Stimulated activated CD4-positive, alpha-beta T cell treated with anti-CD3 and anti-CD28 coated beads, Interleukin-1b, Interleukin-23, amount 100 ng/mL, for 1 hour (primary cell): ENCODE measurements at places on chromosomes 6 and 20.

DNA sequence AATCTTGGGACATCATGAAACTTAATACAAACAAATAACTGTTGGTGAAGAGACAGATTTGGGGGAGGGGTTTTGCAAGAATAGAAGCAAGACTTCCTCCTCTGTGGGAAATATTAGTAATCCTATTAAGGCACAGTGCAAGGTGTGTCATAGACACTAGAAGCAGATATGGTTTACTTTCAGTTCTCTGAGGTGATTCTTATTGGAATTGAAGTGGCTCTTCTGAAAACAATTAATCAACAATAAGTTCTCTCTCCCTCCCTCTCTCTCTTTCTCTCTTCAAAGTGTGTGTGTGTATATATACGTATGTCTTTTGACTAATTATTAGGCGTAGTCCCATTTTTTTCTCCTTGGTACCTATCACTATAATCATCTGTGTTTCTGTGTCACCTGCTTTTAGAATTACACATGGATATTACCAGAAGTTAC lies 99.8 kb downstream of the HIVEP2 start:
- DNase-seq = no peak

- DNase-seq = no peak
Measured at GRCh38 chr6:76351275-76351674, 278.8 kb upstream of the IMPG1 start.

DNA sequence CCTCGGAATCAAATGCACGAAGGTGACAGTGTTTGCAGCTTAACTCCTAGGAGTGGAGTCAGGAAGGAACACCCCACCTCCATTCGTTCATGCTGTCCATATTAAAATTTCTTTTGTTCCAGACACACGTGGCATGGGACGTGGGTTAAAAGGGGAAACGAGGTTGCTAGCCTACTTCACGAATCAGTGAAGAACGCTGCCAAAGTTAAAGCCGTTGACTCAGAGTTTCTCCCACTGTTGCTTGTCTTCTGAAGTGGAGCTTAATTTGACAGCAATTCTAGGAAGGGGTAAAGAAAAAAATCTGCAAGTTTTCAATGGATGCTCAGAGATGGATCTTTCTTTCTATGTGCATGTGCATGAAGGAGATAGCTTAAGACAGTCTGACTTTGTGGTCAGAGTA lies 499.1 kb downstream of the CD83 start:
- no peak for DNase-seq

- DNase-seq = no peak
Measured at GRCh38 chr6:142331075-142331551, 29.3 kb downstream of the ADGRG6 start.

DNA sequence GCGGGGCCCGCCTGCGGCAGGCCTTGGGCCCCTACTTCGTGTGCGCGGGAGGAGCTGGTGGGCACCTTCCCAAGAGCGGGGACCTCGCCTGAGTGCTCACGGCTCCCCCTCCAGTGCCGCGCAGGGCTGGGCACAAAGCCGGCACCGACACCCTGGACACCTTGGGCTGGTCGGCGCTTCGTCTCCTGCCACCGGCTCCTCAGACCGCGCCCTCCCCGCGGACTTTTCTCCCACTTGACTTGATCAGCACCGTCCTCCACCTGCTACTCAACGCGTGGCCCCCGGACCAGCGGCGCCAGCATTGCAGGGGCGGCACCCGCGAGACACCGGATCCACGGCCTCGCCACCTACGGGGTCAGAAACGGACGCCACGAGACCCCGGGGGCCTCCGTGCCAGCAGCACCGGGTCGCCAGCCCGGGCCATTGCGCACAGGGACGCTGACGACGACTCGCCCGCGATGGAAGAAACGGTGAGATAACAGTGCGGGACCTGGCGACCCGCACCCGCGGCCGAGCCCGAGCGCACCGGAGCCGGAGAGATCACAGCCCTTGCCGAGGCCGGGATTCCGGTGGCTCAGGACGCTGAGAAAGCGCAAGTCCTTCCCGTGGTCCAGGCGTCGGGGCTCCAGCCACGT lies 154.2 kb downstream of the DLL1 start:
- no peak for DNase-seq

DNA sequence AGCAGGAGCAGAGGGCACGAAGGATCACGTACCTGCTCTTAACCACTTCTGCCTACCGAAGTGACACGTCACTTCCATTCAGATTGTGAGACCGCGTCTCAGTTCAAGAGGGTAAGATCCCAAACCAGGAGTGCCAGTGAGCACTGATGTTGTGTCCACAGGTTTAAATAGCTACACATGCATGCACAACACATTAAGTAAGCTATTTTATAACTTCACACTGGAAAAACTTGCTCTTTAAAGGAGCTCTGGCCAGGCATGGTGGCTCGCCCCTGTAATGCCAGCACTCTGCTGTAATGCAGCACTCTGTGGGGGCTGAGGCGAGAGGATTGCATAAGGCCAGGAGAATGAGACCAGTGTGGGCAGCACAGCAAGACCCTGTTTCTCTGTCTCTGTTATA lies 21.1 kb downstream of the ABHD12 start:
- DNase-seq = no peak
